ENCODE measurements at places on chromosomes 7 and 10. TPM values are rescaled to one million over a fixed set of nuclear protein-coding genes. Genes with fewer than 3 reads are reported as not detected.

DNA sequence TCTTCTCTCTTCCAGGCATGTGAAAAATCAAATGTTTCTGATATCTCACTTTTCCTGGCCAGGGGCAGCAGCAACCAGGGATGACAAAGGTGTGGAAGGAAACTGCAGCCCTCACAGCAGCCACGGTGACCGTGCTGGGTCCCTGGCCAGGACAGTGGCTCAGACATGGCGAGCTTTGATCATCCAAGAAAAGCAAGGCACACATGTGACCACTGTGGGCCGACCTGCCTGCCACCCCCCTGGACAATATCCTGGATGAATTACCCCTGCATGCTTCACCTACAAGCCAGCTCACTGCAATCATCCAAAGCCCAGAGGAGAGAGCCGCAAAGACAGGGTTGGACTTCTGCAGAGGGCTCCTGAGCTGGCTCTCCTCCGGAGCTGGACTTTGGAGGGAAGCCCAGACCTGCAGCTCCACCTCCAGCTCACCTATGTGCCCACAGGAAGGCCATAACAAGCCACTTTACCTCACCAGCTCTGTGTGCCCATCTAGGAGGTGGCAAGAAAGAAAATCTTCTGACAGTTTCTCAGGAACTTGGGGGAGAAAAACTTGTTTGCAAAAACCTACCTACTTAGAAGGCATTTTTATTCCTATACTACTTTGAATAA is 2.7 kb downstream of the CHST15 start:
- no peak for DNase-seq

DNA sequence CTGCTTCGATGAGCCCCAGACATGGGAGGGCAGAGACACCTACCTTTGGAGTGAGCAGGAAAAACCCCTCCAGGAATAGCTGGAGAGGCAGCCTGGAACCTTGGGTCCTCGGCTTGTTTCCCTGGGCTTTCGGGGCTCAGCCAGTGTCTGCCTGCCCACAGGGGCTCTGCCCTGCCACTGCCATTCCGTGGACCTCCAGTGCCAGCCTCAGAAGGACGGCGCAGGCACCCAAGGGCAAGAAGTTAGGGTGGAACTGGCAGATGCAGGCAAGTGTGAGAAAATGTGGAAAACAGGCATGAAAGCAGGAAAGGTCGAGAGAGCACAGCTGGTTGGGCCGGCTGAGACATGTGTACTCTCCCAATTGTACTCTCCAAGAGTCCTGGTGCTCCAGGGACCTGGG is 281.5 kb downstream of the GRID1 start:
- no peak for DNase-seq

Gene TLL2
- not detected for total RNA-seq

GRCh38 chr10:22010973-22011408 is 7.5 kb upstream of the DNAJC1 start:
- DNase-seq, result peak; percentile 38

DNA sequence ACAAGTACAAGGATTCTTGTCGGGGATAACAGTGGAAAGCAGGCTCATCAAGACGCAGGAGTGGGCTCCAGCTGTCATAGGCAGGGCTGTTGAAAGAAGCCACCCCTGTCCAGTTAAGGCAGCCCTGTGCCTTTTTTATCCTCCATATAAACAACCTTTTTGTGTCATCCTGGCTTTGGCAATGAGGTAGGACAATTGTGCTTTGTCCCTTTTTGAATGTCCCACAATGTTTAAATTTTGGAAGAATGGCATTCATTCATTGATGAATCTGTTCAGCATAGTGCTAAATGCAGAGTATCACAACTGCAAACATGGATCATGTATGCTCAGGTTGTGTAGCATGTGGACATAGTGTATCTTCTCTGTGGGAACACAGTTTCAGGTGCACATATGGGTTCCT is 66.7 kb downstream of the UBE3C start:
- no peak for DNase-seq

- DNase-seq, result no peak
These were observed 138.9 kb downstream of the EGFR start for GRCh38 chr7:55157764-55158105.

DNA sequence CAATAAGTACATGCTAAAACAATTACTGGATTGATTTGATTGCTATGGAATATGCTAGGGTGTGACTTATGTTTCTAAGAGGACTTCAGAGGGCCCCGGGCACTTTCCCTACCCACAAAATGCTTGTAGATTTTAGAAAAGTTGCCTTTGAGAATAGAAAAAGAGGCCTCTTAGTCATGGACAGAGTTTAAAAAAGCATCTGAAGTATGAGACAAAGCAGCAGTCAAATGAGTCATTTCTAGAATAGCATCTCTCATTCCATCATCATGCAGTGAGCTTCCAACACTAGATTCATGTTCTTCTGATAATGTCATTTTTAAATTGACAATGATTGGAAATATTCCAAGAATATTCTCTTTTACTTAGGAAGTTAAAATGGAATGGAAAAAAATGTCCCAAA is 675.1 kb upstream of the PCDH15 start:
- DNase-seq, result no peak

- no peak for DNase-seq
These were observed 217.6 kb downstream of the KCNMA1 start for GRCh38 chr10:77419979-77420378.

- no peak for DNase-seq
These were observed 73.3 kb upstream of the NANOS1 start for GRCh38 chr10:118955951-118956801.

Gene PON3
- not detected for total RNA-seq

GRCh38 chr10:21572578-21572977 is 38.5 kb downstream of the MLLT10 start:
- DNase-seq, result no peak

- no peak for DNase-seq
These were observed 54.7 kb upstream of the ANTXRL start for GRCh38 chr10:46232084-46232483.

All from CD4-positive, alpha-beta memory T cell (primary cell).